ENCODE measurements at places on chromosomes 7 and 10.

DNA sequence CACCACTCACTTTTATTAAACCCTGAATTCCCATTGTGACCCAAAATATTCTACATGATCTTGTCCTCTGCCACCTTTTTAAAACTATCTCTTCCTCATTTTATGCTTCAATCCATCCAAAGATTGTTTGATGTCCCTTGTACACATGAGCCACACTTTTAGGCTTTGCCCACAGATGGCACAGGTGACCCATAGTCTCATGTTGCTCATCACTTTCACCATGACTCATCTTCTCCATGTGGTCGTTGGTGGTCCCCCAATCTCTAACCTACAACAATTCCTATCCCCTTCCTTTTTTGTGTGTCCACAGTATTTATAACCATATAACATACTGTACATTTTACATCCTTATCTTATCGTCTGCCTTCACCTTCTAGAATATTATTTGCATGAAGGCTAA lies 271.5 kb upstream of the ZWINT start:
- no peak for DNase-seq

- DNase-seq: no peak
Observed at GRCh38 chr7:28065721-28066285, 114.8 kb downstream of the JAZF1 start.

- no peak for DNase-seq
Observed at GRCh38 chr10:117757086-117757720, 214.7 kb downstream of the EMX2 start.

- DNase-seq: no peak
Observed at GRCh38 chr7:22864855-22865601, 42.4 kb upstream of the TOMM7 start.

DNA sequence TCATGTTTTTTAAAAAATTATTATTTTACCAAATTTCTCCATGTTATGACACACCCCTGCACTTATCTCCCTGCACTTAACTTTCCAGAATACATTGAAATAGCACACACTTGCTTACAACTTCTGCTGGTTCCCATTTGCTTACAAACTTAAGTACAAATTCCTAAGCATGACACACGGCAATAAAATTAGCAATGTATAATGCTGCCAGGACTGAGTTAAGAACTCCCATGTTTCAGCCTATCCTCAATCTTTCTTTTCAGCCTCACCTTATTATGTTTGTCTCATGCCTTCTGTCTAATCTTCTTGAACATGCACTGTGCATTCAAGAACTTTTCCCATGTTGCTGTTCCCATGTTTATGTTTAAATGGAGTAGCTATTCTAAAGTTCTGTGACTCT lies 40.8 kb downstream of the PRPS1L1 start:
- peak; percentile 82 for DNase-seq

DNA sequence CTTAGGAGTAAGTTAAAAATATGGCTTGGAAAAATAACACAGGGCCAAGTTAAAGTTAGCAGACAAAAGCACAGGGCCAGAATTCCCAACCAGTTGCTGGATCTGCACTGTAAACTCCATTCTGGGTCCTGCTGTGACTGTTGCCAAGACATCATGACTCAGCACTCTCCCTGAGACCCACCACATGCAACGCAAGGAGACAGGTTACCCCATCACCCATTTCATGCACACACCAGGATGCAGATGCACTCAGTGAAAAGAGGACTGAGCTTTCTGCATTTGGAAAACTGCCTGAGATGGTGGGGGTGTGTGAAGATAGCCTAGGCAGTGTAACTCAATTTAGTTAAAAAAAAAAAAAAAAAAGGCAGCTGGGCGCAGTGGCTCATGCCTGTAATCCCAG lies 97.6 kb upstream of the ZNF438 start:
- peak; percentile 95 for DNase-seq

DNA sequence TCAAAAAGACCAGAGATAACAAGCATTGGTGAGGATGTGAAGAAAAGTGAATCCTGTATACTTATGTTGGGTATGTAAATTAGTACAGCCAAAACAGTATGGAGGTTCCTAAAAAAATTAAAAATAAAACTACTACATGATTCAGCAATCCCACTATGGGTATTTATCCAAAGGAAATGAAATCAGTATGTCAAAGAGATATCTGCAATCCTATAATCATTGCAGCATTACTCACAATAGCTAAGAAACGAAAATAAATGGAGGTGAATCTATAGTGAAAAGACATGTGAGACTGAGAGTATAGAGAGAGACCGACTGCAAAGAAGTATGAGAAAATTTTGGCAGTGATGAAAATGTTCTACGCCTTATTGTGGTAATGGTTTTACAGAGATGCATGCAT lies 139.2 kb upstream of the TMEM168 start:
- peak; percentile 54 for DNase-seq

GRCh38 chr7:98329100-98329790 lies 47.8 kb downstream of the BRI3 start:
- DNase-seq: peak; percentile 44

DNA sequence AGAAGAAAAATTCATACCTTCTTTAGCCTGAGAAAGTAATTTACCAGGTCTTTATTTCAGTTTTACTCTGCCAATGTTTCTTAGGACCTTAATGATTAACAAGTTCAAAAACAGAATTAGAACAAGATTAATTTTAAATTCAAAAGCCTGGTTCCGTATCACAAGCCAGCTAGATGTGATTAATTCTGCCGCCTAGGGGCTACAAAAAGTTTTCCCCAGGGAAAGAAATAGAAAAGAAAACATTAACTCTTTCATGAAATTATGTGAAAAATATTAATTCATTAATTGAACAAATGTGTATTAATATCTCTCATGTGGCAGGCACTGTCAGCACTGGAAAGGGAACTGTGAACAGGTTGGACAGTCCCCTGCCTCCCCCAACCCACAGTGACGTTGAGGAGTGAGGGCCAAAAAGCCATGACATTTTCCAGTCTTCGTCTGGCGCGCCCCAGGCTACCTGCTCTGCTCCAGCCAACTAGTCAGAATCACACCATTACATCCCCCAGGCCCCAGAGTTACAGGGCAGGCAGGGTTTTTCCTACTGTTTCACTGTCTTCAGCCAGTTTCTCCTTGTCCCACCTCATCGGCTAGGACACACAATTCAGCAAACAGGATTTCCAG lies 20.1 kb downstream of the TMEM176A start:
- DNase-seq: no peak

DNA sequence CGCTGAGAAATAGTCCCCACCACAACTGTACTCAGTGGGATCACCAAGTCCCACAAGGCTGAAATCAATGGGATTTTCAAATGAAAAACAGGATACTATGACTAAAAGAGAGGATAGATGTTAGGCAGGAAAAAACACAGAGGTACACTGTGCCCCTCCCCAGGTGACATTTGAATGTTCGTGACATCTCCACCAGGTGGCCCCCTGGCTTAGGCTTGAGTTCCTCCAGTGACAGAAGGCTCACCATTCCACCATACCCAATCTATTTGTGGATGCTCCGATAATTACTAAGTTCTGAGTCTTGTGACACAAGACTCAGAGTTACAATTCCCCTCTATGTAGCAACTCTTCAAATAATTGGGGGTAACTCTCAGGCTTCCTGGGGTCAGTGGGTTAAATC lies 77.5 kb upstream of the KCNMA1 start:
- no peak for DNase-seq

DNA sequence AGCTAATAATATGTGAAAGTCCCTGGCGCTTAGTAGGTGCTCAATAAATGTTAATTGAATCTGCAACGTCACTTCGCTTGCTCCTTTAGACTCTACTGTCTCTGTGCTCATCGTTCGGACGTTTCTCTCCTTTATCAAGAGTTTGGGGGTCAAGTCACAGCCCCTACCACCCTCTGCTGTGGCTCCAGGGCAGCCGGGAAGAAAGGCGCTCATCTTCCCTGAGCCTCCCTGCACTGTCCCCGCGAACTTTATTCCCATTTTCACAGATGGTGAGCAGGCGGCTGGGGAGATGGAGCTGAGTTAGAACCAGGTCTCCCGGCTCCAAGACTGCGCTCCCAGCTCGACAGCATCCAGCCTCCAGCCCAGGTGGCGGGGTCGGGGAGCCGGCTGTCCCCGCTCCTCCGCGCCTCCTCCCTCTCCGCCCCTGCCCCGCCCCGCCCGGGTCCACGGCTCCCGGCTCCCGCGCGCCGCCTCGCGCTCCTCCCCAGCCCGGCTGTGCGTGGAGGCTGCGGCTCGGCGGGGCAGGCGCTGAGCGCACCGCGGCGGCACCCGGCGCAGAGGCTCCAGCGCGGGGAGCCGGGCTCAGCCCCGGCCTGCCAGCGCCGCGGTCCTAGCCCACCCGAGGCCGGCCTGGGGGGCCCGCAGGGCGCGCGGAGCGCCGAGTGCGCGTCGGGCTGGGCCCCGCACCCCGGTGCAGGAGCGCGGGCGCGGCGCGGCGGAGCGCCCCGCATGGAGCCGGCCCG lies at the start of gene CLEC2L:
TSS of gene CLEC2L (plus strand) at position 487 of the 743 bp plus-strand sequence. CDS start at position 730, 243 bp downstream.
- DNase-seq: no peak

GRCh38 chr10:1608851-1609647 lies 128.3 kb downstream of the ADARB2 start:
- DNase-seq: no peak

DNA sequence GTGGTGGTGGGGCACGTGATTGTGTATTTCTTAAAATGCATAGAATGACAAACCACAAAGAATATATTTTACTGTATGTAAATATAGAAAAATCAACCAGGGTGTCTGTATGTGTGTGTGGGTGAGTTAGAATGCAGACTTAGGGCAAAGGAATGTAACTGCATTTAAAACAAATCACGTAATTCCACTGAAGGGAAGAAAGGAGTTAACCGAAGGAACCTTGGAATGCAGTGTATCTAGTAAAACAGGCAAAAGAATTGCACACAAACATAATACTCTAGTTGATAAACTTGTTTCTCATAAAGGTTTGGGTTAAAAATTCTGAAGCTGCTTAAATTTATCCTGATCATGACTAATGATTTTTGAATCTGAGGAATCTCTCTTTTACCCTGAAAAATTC lies 134.9 kb downstream of the ADRA2A start:
- DNase-seq: peak; percentile 57

DNA sequence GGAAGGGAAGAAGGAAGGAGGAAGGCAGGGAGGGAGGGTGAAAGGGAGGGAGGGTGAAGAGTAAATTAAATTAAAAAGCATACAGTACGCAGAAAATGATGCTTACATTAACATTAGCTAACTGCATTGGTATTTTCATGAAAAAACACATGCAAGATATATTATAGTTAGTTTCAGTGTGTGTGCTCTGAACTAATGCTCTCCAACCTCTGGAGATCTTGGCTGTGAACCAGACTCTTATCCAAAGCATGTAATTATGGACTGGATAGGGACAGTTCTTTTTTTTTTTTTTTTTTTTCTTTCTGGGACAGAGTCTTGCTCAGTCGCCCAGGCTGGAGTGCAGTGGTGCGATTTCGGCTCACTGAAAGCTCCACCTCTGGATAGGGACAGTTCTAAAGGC lies 357.0 kb downstream of the FRMD4A start:
- DNase-seq: peak; percentile 94

GRCh38 chr7:6273917-6274630 lies 1.6 kb upstream of the CYTH3 start:
- no peak for DNase-seq

GRCh38 chr10:20877986-20878983 lies 18.8 kb downstream of the NEBL start:
- DNase-seq: peak; percentile 43

DNA sequence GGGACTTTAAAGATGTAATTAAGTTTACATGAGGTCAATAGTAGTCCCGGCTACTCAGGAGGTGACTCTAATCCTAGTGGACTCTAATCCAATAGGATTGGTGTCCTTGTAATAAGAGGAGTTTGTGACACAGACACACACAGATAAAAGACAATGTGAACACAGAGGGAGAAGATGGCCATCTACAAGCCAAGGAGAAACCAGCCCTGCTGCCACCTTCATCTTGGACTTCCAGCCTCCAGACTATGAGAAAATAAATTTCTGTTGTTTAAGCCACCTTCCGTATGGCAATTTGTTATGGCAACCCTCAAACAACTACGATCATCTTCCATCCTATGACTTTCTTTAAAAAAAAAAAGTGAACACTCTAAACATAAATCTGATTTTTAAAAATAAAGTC lies 116.3 kb downstream of the ALOX5 start:
- DNase-seq: no peak

GRCh38 chr7:92797284-92797683 lies 39.1 kb downstream of the CDK6 start:
- peak; percentile 73 for DNase-seq

- DNase-seq: no peak
Observed at GRCh38 chr7:46750321-46750865, 829.3 kb upstream of the IGFBP3 start.

DNA sequence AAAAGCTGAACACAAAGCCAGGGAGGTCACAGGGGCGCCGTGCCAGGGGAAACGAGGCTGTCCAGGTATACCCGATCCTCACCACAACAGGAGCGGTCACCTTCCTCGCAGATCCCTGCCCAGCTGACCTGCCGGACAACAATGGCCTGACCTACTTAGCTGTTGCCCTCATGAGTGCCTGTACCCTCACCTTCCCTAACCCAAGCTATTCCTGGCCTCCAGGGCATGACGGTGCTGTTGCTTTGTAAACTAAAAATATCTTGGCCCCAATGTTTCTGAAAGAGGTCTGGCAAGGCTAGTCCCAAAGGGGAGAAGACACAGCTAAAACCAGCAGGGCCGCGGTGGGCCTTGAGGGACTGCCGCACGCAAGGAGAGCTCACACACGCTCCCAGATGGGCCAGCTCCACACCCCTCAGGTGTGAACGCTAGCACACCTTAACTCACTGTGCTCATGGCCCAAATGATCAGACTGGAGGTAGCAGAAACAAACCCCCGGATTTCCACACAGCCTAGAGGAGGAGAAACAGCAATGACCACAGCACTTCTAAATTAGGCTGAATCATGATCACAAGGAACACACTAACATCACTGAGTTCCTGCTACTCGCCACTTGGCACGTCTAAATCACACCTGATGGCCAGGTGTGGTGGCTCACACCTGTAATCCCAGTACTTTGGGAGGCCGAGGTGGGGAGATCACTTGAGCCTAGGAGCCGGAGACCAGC lies 66.3 kb upstream of the CYTH3 start:
- DNase-seq: no peak

DNA sequence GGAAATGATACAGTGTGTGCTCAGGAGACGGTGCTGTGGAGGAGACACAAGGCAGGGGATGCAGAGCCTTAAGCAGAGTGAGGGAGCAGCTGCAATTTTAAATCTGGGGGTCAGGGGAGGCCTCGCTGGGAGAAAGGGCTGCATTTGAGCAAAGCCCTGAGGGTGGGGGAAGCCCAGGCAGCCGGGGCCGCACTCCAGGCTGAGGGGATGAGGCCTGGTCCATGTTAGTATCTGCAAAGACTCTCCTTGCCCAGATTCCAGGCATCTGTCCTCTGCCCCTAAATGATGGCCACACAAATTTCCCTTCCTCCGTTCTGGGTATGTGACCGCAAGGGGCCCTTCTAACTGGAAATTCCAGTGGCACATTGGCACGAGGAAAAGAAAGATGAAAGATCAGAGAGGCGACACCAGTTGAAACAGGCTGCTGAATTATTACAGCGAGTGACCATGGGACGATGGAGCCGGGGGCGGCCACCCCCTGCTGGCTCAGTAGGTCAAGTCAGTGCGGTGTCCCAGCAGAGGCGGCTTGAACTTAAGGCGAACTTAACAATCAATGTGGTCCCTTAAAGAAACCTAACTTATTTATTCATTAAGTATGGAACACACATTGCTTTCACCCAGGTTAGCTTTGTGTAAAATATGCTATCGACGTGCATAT lies 62.3 kb upstream of the KAT6B start:
- no peak for DNase-seq
